ENCODE measurements at places on chromosomes 13 and 19.

- no peaks in the 10 kb centered on the region for H3K36me3 ChIP-seq
- no peak overlapping the region for H3K4me3 ChIP-seq
- no peak overlapping the region for H3K27ac ChIP-seq
- H3K27me3 ChIP-seq, result no peaks in the 10 kb centered on the region
- DNase-seq, result no peak
- H3K4me1 ChIP-seq, result no peaks in the 10 kb centered on the region
Observed at GRCh38 chr13:22108979-22109378, 438.1 kb downstream of the FGF9 start.

DNA sequence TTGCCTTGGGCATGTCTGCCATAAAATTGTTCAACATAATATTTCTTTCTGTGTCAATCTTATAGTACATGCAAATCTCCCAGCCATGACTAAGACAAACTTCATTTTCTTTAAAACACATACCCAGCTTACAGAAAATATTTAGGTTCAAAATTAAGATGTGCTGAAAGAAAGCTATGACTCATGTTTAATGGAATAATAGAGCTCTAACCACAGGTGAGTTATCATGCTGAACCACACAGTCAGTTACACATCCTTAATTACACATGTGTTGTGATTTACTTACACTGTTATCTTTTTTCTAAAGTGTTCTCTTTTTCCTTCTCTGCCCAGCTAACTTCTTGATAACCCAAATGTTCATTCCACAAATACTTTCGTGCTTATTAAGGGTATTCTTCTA is 1831.2 kb downstream of the OLFM4 start:
- H3K4me3 ChIP-seq, result no peak overlapping the region
- DNase-seq, result no peak
- H3K27me3 ChIP-seq, result no peaks in the 10 kb centered on the region
- H3K4me1 ChIP-seq, result no peaks in the 10 kb centered on the region

- H3K27me3 ChIP-seq, result peaks cover 6% of the 10 kb centered on the region
- H3K27ac ChIP-seq, result no peak overlapping the region
- peak; percentile 94 for DNase-seq
- no peaks in the 10 kb centered on the region for H3K4me1 ChIP-seq
Observed at GRCh38 chr19:54231077-54231931, 8.5 kb upstream of the LILRB3 start.

DNA sequence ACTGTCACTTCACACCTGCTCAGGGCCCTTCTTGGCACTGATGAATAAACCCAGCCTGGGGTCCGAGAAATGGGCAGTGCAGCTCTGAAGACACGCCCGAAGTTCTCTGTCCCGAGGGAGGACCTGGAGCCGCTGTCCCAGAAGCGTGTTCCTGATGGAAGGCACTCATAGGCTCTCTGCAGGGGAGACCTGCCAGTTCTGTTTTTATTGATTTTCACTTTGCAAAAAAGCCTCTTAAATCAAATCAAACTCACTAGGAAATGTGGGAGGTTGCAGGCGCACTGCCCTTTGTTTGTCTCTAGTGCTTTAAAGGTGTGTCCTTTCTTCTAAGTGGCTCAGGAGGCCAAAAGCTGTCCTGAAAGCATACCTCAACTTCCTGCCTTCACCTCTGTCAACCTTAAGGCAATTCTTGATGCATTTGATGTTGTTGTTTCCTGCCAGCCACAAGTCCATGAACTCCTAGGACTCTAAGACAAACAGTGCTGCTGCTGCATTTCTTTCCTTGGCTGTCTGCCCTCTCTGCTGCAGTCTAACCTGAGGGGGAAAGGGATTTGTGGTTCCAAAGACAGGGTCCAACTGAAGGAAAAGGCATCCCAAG is 663.2 kb downstream of the UQCRFS1 start:
- no peaks in the 10 kb centered on the region for H3K4me1 ChIP-seq
- H3K36me3 ChIP-seq, result peaks cover 4% of the 10 kb centered on the region
- peaks cover 4% of the 10 kb centered on the region for H3K27me3 ChIP-seq
- H3K4me3 ChIP-seq, result no peak overlapping the region

GRCh38 chr13:79660361-79660760 is 179.4 kb downstream of the NDFIP2 start:
- H3K4me1 ChIP-seq, result peaks cover 11% of the 10 kb centered on the region
- DNase-seq, result no peak
- H3K27me3 ChIP-seq, result no peaks in the 10 kb centered on the region
- H3K27ac ChIP-seq, result no peak overlapping the region
- H3K36me3 ChIP-seq, result no peaks in the 10 kb centered on the region

GRCh38 chr19:5889288-5889971 is 14.2 kb downstream of the NDUFA11 start:
- peaks cover 5% of the 10 kb centered on the region for H3K27me3 ChIP-seq
- no peak overlapping the region for H3K4me3 ChIP-seq
- H3K27ac ChIP-seq, result no peak overlapping the region
- H3K4me1 ChIP-seq, result no peaks in the 10 kb centered on the region
- H3K36me3 ChIP-seq, result no peaks in the 10 kb centered on the region

DNA sequence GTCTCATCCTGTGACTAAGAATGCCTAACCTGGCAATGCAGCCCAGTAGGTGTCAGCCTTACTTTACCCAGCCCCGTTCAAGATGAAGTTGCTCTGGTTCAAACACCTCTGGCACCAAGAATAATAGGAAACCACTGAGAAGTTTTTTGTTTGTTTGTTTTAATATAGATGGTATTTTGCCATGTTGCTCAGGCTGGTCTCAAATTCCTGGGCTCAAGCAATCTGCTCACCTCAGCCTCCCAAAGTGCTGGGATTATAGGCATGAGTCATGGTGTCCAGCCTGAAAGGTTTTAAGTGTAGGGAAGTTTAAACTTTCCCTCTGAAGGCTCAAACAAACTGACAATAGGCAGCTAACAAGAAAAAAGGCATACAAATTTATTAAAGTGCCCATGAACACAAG is 51.2 kb upstream of the ABCC4 start:
- peaks cover 1% of the 10 kb centered on the region for H3K27me3 ChIP-seq
- H3K4me1 ChIP-seq, result peaks cover 15% of the 10 kb centered on the region
- no peaks in the 10 kb centered on the region for H3K36me3 ChIP-seq
- H3K4me3 ChIP-seq, result no peak overlapping the region

DNA sequence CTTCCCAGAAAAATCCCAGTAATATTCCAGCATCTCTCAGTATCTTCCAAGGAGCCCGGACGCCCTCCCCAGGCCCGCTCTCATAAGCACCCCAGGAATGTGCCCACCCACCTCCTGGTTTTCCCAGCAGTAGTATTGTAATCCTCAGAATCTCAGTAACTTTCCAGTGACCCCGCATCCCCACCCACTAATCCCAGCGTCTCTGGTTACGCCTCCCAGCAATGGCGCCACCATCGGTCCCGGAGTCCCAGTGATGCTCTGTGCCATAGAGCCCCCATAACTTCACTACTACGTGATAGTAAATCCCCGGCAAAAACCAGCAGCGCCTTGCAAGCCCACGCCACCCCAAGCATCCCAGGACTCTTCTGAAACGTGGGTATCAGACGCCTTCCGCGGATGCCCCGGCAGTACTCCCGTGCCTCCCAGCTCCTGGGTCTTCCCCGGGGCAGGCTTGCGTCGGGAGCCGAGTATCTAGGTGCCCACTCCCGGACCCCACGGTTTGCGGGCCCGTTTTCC is 928 bp upstream of the PNPLA6 start:
- peaks cover 4% of the 10 kb centered on the region for H3K4me1 ChIP-seq
- peak overlapping the region; percentile 97 for H3K4me3 ChIP-seq
- DNase-seq, result peak; percentile 59
